Stimulated activated CD4-positive, alpha-beta T cell treated with anti-CD3 and anti-CD28 coated beads, Interleukin-2, amount 100 ng/mL, for 24 hours (primary cell): ENCODE measurements at places on chromosomes 3 and 15.

GRCh38 chr15:49506341-49506740 is 83.3 kb downstream of the FGF7 start:
- no peak for DNase-seq

DNA sequence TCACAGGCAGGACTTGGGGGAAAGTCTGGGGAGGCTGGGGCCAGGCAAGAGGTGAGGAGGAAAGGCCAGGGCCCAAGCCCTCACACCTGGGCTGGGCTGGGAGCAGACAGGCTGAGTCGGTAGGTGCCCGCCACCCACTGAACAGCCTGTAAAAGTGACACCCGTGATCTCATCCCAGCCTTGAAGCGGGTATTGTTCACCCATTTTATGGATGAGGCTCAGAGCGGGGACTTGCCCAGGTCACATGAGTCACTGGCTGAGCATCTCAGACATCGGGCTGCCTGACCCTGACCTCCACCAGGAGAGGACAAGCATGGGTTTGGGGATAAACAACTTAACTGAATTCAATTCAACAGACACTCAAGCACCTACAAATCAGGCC is 52.0 kb upstream of the CTSH start:
- no peak for DNase-seq

DNA sequence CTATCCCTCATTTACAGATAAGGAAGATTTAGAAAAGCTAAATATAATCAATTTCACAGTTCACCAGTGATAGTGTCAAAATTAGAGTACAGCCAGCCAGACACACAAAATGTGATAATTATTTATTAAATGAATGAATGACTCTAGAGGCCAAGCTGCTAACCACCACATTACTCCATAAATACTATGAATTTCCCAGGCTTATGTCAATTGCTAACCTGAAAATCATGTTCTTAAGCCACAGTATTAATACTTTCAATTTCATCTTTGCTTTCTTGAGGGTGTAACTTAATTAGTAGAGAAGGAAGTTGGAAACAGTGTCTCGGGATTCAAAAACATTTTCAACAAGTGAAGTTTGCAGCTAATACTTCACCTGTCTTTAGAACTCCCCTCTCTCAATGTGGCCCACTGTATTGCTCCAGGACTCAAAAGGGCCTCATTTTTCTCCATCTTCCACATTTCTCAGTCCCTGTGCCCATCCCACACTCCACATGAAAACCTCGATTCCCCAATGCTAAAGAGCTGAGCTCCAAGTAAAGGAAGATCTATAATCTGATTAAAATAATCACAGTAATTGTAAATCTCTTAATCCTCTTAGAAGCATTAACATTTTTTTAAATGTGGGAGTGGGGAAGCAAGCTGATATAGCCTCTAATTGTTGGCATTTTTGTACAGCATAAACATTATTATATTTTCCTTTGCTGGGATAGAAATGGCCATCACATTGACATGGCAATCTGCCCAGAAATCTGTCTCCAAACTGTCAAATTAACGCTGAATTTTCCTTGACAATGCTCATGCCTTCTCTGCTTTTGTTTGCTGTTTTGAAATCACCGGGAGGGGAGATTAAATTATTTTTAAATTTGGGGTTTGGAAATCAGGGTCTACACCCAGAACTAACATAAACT is 765.1 kb downstream of the ROBO1 start:
- DNase-seq: no peak

GRCh38 chr3:25944329-25944728 is 154.4 kb downstream of the OXSM start:
- DNase-seq: no peak

GRCh38 chr3:76346690-76347089 is 561.3 kb upstream of the ZNF717 start:
- DNase-seq: no peak

GRCh38 chr15:37096558-37097143 is 3.7 kb downstream of the MEIS2 start:
- DNase-seq: no peak

- no peak for DNase-seq
Observed at GRCh38 chr15:70530017-70530499, 233.3 kb downstream of the UACA start.

- DNase-seq: no peak
Observed at GRCh38 chr15:77656294-77656693, 23.6 kb upstream of the LINGO1 start.

DNA sequence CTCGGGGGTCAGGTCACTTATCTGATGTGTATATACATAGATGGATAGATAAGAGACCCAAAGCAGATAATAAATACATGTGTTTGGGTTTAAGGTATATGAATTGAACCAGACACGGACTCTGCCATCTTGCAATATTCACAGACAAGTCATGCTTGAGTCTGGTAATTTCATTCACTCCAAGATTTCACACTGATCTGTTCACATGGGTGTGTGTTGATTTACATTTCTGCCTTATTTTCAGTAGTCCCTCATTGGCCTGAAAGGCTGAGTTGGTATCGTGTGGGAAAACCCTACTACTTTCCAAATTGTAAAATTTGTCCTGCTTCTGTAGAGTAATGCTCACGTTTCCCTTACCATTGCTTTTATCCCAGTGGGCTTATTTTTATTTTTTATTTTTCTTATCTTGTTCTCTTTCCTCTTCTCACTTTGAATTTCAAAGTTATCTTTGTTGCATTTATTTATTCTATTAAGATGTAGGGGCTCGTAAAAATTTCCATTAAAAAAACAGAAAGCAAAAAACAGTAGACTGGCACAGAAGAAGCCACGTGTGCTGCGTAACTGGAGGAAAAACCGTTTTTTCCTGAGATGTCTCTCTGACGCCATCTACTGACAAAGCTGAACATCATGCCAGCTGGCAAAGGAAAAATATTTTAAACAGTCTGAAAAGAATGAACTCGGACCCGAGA is 10.8 kb upstream of the MFSD1 start:
- DNase-seq: peak; percentile 23

GRCh38 chr15:70327856-70328678 is 230.3 kb upstream of the TLE3 start:
- DNase-seq: no peak

DNA sequence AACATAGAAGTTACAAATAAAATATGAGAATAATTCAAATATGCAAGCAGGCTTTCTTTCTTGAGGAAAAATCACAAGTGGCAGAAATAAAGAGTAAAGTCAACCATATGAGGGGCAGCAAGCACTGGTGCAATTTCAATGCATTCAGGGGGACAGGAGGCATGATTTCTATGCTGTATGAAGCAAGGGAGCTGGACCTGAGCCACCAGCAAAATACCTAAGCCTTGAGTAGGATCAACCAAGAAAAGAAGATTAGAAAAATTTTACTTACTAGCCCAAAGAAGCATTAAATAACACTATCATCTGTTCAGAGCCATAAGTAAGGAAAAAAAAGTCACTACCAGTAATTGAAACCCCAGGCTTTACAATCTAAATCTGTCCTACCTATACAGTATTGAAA is 6.3 kb downstream of the ADGRG7 start:
- DNase-seq: no peak

- DNase-seq: no peak
Observed at GRCh38 chr3:152319256-152319655, 50.5 kb downstream of the MBNL1 start.
